ENCODE measurements at places on chromosomes 16 and 17. TPM values are rescaled to one million over a fixed set of nuclear protein-coding genes. Genes with fewer than 3 reads are reported as not detected.
A peak's percentile ranks its signal among the peaks of the same experiment; 100 is the strongest.

Gene INCA1
- 0.89 TPM for total RNA-seq

Gene ZP2
- total RNA-seq: not detected

GRCh38 chr16:29726845-29727377, 18.9 kb downstream of the C16orf54 start:
- peaks cover 4% of the 10 kb centered on the region for H3K4me1 ChIP-seq
- no peak for DNase-seq
- H3K27ac ChIP-seq: no peak overlapping the region
- peaks cover 33% of the 10 kb centered on the region for H3K27me3 ChIP-seq

DNA sequence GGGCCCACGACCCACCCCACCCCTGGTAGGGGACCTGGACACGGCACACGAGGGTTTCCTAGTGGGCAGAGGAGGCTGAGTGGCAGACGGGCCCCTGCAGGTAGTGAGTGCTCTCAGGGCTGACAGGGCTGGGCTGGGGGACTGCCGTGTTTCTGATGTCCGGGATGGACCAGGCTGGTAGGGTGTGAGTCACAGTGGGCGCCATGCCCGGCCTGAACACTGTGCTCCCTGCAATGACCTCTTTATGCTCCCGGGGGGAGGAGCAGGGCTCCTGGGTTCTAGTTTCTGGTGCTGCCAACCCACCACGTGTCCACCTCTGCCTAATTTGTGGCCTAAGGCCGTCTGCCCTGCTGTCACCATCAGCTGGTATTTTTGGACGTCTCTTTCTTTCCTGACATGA, 26.3 kb downstream of the ARHGAP23 start:
- peak overlapping the region; percentile 81 for H3K4me3 ChIP-seq
- peak; percentile 90 for DNase-seq

GRCh38 chr17:2892305-2892971, 96.2 kb downstream of the RAP1GAP2 start:
- H3K27me3 ChIP-seq: no peaks in the 10 kb centered on the region
- H3K27ac ChIP-seq: no peak overlapping the region
- peaks cover 20% of the 10 kb centered on the region for H3K4me1 ChIP-seq
- H3K36me3 ChIP-seq: no peaks in the 10 kb centered on the region

GRCh38 chr17:69869667-69870066, 205.4 kb upstream of the KCNJ16 start:
- H3K27me3 ChIP-seq: no peaks in the 10 kb centered on the region
- H3K4me1 ChIP-seq: peaks cover 38% of the 10 kb centered on the region
- H3K36me3 ChIP-seq: no peaks in the 10 kb centered on the region
- no peak overlapping the region for H3K4me3 ChIP-seq
- H3K27ac ChIP-seq: peak overlapping the region; percentile 2
- DNase-seq: no peak

DNA sequence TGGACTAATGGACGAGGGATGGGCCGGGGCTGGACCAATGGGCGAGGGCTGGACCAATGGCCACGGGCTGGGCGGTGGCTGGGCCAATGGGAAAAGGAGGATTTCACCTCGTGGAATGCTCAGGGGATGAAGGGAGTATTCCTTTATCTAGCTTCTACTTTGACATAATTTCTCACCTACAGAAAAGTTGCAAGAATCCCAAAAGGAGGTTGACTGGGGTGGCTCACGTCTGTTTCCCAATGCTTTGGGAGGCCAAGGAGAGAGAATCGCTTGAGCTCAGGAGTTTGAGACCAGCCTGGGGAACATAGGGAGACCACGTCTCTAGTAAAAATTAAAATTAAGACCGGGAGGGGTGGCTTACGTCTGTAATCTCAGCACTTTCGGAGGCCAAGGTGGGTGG, 5.7 kb upstream of the FLYWCH1 start:
- no peaks in the 10 kb centered on the region for H3K27me3 ChIP-seq
- peaks cover under 1% of the 10 kb centered on the region for H3K36me3 ChIP-seq
- peak overlapping the region; percentile 90 for H3K27ac ChIP-seq
- H3K4me1 ChIP-seq: peaks cover 32% of the 10 kb centered on the region
- H3K4me3 ChIP-seq: peak overlapping the region; percentile 64

DNA sequence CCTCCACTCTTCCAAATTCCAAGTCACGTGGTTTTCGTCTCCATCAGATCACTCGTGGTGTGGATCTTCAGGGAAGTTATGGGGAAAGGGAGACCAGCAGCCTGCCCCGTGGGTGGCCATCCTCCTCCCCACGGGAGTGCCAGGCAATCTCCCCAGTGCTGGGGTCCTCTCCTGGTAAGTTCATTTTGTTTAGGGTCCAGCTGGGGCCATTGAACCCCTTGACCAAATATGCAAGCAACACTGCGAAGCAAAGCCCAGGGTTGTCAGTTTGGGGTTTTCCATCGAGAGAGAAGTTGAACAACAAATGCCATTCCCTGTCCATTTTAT, 4.1 kb upstream of the LCMT1 start:
- peak overlapping the region; percentile 96 for H3K27ac ChIP-seq
- no peak for DNase-seq
- no peaks in the 10 kb centered on the region for H3K36me3 ChIP-seq
- H3K27me3 ChIP-seq: no peaks in the 10 kb centered on the region

DNA sequence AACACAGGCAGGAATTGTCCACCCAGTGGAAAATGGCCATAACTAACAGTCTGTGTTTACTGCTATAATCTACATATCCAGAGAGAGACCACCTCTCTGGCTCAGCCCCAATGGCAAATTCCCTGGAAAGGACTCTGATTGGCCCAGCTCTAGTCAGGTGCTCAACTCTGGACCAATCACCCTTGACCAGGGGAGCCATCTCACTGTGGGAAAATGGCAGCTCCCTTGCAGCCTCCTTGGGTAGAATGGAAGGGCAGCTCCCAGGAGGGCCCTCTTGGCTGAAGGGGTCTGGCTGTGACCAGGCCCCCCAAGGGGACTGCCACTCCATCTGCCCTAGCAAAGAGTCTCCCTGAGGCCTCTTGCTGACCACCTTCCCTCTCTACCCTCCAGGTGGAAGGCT, 3.1 kb downstream of the ALOX15B start:
- H3K27ac ChIP-seq: no peak overlapping the region
- H3K36me3 ChIP-seq: no peaks in the 10 kb centered on the region
- peaks cover 21% of the 10 kb centered on the region for H3K27me3 ChIP-seq
- H3K4me3 ChIP-seq: no peak overlapping the region

GRCh38 chr17:44601973-44602372, 44.7 kb downstream of the FZD2 start:
- no peaks in the 10 kb centered on the region for H3K36me3 ChIP-seq
- peaks cover 64% of the 10 kb centered on the region for H3K4me1 ChIP-seq
- H3K27me3 ChIP-seq: no peaks in the 10 kb centered on the region
- H3K27ac ChIP-seq: peak overlapping the region; percentile 59
- no peak overlapping the region for H3K4me3 ChIP-seq

All from osteocyte (in vitro differentiated cells).